NCI-H226 (cell line): ENCODE measurements at places on chromosomes 1 and 21.

DNA sequence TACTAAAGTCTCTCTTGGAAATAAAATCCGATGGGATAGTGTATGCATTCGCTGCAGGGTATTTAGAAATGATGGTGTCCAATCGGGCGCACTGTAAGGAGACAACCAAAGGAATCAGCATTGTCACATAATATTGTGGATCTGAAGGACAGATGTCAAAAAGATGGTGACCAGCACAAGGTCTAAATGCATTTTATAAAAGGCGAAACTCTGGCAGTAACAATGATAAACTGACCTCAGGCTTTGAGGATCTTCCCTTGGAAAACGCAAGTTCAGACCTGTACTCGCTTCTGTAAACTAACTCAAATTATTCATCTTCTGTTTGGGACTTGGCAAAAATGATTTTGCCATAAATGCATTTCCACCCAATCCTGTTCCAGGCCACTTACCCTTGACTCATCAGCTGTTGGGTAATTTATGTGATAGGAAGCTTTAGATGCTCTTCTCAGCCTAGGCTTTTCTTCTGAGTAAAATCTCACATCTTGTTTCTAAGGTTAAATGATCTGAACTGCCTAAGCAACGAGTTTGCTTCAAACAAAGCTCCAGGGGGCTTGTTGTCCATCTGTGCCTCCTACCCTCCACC, 33.8 kb downstream of the STPG1 start:
- DNase-seq = peak; percentile 27

- peak; percentile 93 for DNase-seq
Measured at GRCh38 chr1:226778657-226779058, 39.6 kb upstream of the ITPKB start.

GRCh38 chr1:226123591-226124471, 61.3 kb downstream of the H3-3A start:
- DNase-seq = no peak

- DNase-seq = no peak
Measured at GRCh38 chr1:1986451-1987141, 17.0 kb downstream of the CFAP74 start.

DNA sequence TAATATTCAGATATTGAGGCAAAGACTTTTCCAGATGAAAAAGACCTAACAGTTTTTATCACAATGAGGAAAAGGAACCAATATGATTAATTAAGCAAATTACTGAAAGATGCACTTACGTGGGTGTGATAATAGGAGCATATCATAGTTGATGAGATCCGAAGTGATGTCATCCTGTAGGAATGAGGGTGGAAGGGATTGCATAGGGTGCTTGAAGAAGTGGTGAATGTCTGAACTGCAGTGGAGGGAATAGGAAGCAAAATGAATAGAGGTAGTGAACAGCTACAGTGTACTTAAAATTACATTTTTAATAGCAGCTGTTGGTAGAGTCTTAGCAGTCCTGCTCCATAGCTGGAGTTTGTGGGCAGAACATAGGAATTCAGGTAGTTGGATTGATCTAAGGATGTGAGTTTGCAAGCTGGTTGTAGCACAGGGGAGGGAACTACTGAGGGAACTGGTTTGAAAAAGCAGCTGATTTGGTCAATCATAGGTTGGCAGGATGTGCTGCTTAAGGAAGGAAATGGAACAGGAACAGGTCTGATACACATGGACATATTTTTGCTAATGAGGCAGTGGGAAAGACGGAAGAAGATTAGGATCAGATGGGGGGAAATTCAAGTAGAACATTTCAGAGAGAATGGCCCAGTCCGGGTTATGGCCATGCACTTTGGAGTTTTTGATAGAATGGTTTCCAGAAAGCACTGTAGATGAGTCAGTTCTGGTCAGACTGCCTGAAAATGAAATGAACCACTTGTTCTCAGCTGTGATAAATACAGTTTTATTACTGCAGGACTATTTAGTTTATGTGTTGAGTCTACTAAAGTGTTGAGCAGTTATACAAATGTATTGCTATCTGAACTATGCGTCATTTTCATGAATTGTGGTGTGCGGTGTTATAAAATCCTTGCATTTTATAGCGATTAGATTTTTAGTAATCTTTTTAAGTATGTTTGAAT, 155.8 kb downstream of the RYR2 start:
- DNase-seq = no peak

DNA sequence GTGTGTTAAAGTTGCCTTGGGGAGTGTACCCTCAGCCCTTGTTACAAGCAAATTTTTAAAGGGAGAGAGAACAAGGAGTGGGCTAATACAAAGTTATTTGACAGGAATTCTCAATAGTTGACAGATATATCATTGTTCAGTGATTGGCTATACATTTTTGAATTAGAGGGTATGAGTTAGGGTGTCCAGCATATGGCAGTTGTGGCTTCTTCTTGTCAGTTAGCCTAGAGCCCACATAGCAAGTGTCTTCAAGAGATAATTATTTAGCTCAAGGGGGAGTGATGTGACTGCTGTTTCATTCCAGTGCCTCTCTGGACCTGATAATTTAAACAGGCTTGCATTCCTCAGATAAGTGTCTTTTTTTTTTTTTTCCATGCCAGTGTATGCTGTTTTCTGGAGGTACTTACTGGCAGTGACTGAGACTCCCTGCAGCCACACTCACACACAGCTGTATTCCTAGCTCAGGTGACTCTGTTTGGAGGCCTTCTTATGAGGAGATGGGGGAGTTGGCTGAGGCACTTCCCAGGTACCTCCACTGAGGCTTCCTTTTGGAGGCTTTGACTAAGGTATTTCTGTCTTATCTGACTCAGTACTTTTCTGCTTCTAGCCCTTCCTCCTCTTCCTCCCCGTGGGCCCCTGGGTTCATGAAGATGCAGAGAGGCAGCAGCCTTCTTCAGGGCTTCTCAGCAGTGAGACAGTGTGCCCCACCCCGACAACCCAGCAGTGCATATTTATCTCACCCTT, 32.3 kb downstream of the IVNS1ABP start:
- peak; percentile 72 for DNase-seq

- no peak for DNase-seq
Measured at GRCh38 chr21:10627316-10627863, 106.0 kb downstream of the TPTE start.
